ENCODE measurements at places on chromosomes 4 and X.
A peak's percentile ranks its signal among the peaks of the same experiment; 100 is the strongest.

DNA sequence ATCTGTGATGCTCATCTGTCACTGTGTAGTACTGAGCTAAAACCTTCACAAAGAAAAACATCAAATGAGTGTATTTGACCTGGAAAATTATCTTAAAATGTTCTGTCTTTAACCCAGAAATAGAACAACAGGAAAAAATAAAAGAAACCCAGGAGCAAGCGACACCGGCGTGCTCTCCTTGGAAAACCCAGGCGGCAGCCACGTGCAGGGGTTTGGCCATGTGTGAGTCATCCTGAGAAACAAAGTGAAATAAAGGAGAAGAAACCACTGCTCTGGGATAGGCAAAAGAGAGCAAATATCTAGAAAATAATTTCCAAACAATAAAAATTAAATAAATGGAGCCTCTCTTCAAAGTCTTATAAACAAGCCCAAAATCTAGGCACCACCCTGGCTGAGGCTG, 20.0 kb upstream of the TMEM128 start:
- no peak for DNase-seq

- DNase-seq = no peak
Measured at GRCh38 chrX:6131287-6131686, 97.4 kb downstream of the NLGN4X start.

- no peak for DNase-seq
Measured at GRCh38 chr4:24471486-24472160, 112.7 kb downstream of the DHX15 start.

DNA sequence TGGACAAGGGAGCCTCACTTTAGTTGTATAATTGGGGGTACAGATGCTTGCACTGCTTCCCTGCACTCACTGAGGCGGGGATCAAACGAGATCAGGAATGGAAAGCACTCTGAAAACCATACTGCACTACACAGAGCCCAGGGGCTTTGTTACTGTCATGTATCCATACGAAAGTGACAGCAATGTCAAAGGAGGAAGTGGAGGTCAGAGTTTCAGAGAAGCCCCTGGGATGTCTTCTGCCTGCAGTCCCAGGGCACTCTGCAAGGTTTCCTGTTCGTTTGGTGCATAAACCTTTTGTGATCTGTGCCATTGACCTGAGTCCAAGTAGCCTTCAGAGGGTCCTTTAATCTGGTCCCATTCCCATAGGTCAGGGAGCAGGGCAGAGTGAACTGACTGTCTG, 31.2 kb downstream of the RNF175 start:
- no peak for DNase-seq

GRCh38 chrX:57647020-57647419, 33.0 kb downstream of the NLRP2B start:
- no peak for DNase-seq

DNA sequence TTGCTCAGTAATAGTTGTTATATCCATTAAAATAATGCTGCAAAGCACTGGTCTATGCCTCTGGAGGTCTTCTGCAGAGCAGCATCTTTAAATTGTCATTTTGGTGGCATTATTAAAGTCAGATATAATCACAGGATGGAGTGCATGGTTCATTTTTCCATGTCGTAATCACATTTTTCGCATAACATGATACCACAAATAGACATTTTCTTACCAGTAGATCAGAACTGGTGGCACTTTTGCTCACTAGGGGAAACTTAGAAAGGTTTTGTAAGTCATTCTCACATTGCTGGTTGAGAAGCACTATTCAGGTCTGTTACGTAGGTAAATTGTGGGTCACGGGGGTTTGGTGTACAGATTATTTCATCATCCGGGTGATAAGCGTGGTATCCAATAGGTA, 484.5 kb upstream of the PRKX start:
- no peak for DNase-seq

GRCh38 chr4:145909281-145909715, 29.3 kb downstream of the ZNF827 start:
- DNase-seq = no peak

- DNase-seq = no peak
Measured at GRCh38 chrX:106894978-106895452, 8.1 kb downstream of the RIPPLY1 start.

- DNase-seq = peak; percentile 71
Measured at GRCh38 chr4:80202190-80202711, 4.9 kb downstream of the PRDM8 start.

DNA sequence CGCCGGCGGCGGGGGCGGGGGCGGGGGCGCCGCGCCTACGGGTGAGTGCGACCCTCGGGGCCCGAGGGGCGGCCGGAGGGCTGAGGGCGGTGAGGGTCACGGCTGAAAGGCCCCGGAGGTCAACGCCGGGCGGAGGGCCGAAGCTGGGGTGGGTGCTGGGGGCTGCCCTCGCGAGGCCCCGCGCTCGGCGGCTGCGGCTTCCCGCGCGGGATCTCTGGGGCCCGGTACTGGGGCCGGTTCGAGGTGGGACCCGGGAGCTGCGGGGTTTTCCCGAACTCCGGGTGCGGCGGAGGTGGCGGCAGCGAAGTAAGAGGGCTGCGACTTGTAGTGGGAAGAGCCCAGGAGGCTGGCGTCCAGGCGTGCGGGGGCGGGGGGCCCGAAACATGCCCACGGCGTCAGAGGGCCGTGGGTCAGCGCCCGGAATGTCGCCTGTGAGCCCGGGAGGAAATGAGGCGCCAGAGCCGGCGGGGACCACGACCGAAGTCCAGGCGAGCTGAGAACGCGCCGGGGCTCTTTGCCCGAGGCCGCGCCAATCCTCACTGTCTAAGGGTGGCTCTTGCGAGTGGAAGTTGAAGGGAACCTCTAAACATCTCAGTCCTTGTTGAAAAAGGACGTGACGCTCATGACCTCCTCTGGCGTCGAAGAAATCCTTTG, 407 bp downstream of the IL13RA1 start:
- DNase-seq = no peak

DNA sequence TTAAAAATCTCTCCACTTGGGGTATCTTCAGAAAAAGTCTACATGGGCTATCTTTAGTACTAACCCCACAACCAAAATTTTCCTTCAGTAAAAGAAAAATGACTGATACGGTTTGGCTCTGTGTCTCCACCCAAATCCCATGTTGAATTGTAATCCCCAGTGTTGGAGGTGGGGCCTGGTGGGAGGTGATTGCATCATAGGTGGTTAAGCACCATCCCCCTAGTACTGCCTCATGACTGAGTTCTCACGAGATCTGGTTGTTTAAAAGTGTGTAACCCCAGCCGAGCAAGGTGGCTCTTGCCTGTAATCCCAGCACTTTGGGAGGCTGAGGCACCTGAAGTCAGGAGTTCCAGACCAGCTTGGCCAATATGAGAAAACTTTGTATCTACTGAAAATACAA, 66.8 kb downstream of the USP46 start:
- DNase-seq = no peak

DNA sequence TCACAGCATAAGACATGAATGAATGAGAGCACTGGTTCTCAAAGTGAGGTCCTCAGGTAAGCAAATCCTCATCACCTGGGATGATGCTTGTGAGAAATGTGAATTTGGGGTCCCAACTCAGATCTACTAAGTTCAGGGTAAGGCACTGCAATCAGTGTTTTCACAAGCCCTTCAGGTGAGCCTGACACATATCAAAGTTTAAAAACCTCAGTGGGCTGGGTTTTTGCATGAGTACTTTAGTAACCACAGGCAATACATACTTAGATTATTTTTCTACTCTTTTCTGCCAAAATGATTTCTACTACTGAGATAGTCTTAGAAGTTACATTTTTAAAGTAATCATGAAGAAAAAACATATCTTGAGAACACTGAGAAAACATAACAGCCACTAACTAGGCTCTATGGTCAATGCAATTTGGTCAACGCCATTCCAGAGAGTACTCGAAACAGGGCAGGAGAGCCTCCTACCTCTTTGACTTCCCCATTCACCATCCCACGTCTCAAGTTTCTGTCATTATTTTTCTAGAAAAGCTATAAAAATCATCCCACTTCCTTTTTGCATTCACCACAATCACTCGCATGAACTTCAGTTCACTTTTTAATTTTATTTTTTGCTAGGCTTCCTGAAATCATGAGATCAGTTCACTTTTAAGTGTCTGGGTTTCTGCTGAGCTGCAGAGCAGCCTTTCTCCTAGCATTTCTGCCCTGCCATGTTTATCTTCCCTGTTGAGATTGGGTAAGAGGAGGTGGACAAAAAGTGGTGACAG, 73.8 kb downstream of the MFAP3L start:
- no peak for DNase-seq

GRCh38 chr4:153362184-153362583, 17.7 kb downstream of the MND1 start:
- no peak for DNase-seq

DNA sequence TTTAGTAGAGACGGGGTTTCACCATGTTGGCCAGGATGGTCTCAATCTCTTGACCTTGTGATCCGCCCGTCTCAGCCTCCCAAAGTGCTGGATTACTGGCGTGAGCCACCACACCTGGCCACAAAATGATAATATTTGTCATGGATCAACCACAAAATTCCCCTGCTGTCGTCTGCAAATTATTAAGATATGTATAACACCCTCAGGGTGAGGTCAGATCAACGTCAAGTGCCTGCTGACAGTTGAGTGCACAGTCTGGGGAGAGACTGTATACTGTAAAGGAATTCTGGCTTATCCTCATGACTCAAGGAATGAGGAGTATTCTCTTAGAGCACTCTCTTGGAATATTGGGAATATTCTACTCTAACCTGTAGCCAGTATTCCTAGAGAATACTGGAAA, 11.2 kb downstream of the EPGN start:
- no peak for DNase-seq

- no peak for DNase-seq
Measured at GRCh38 chr4:137519406-137519805, 12.9 kb downstream of the PCDH18 start.

DNA sequence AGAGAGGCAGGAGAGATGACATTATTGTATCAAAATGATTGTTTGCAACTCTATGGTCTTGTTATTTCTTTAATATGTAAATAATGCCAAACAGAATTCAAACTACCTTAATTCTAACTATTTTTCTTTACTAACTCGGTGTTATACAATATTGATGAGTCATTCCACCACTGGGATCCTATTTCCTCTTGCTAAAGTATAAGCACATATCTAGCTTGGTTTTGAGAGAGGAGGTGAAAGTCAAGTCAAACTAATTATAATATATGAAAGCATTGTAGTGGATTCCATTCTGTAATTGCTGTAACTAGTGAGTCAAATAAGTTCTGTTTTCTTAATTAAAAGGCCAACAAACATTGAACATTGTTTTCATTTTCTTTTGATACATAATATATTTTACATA, 837.6 kb downstream of the PDHA2 start:
- DNase-seq = no peak

- DNase-seq = no peak
Measured at GRCh38 chr4:124636788-124637187, 75.7 kb downstream of the ANKRD50 start.

- no peak for DNase-seq
Measured at GRCh38 chr4:54186371-54186770, 42.7 kb upstream of the PDGFRA start.

DNA sequence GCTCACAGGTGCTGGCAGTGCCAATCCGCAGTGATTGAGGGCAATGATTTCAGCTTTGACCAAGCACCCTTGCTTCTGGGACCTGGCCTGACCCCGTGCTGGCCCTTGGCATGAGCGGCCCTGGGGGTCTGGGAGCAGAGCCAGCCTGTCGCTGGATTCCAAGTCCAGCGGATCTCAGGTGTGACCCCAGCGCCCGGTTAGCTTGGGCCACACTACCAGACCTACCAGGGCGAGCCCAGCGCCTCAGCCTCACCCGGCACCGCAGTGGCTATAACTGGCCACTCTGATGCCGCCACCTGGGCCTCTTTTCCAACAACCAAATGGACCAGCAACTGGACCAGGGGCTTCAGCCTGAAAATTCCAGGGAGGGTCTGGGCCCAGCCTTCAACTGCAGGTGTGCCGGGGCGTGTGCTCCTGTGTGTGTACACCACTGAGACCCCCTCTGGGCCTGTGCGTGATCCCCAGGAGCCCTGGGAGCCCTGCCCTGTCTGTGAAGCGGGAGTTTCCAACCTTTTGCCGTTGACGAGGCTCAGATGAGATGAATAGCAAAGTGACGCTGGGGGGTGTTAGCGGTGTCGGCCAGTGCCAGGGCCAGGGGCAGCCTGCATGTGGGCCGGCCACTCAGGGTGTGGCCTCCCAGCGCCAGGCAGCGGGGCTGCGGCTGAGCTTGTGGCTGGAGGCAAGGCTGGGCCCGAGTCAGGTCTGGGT, 658 bp downstream of the SH3TC1 start:
- no peak for DNase-seq

- no peak for DNase-seq
Measured at GRCh38 chr4:71288875-71289274, 49.9 kb upstream of the SLC4A4 start.

DNA sequence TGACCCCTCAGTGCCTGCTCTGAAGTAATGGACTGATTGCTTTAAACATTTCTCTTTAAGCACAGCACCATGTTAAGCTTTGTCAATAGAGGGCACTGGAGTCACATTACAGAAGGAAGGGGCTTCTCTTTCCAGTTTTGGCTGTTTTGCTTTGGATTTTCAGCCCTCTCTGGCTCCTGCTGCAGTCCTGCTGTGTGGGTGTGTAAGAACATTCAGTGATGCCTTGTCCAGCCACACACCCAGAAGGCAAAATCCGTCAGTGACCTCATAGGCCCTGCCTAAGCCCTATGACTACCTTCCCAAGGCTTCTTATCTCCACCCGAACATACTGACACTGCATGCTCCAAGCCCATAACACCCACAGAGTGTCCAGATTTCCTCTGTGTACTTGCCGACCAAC, 215.3 kb upstream of the CTSO start:
- no peak for DNase-seq

GRCh38 chr4:7247521-7247920, 55.2 kb downstream of the SORCS2 start:
- no peak for DNase-seq

DNA sequence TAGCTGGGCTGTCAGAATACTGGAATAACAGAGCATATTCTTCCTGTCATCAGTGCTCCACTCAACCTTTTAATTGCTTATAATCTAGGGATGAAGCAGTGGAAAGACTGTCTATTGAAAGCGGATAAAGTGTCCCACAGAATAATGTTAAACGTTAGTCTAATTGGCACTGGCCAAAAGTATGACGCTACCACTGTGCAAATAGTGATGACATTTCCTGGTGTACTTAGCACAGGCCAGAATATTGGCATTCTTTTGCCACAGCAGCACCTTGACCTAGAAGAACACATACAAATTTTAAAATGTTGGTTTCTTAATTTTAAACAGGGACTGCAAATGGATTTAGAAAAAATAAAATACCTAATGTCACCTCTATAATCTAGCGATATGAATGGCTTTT, 635.2 kb upstream of the SPANXN1 start:
- no peak for DNase-seq

- DNase-seq = no peak
Measured at GRCh38 chr4:163858515-163858914, 364.0 kb downstream of the TMA16 start.

DNA sequence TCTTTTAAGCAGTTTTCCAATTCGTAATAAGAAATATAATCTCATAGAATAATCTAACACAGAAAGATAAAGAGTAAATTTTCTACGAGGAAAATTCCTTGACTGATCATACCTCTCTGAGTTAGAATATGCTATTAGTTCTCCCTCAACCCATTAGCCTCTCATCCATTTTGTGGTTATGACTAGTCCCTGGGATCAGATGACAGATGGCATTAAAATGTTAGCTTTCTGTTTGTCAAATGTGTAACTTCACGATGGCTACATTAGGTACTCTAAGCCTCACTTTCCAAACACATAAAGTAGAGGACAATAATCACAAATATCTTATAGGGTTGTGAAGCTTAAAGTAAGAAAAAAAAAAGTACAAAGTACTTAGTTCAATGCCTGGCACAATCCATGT, 112.2 kb downstream of the ZAR1 start:
- no peak for DNase-seq

Data from activated gamma-delta T cell treated with Interleukin-2 at 50 U/mL for 16 hours (primary cell).